ENCODE measurements at places on chromosomes 1 and 21. TPM values are rescaled to one million over a fixed set of nuclear protein-coding genes. Genes with fewer than 3 reads are reported as not detected.

PCAT6 gene
- 5.4 TPM for total RNA-seq

LRRC3 gene
- 5.6 TPM for total RNA-seq

SPRR5 gene
- not detected for total RNA-seq

- H3K27me3 ChIP-seq = no peaks in the 10 kb centered on the region
- peaks cover 12% of the 10 kb centered on the region for H3K4me1 ChIP-seq
- peak overlapping the region; percentile 88 for H3K4me3 ChIP-seq
These were observed 338 bp upstream of the TOR1AIP1 start for GRCh38 chr1:179881642-179882252.

- DNase-seq = no peak
- no peaks in the 10 kb centered on the region for H3K27me3 ChIP-seq
- H3K27ac ChIP-seq = no peak overlapping the region
- no peaks in the 10 kb centered on the region for H3K36me3 ChIP-seq
- H3K4me1 ChIP-seq = peaks cover 5% of the 10 kb centered on the region
These were observed 538.1 kb upstream of the ZRANB2 start for GRCh38 chr1:71618766-71619530.

GRCh38 chr1:165631342-165632151, 513 bp downstream of the MGST3 start:
- no peaks in the 10 kb centered on the region for H3K27me3 ChIP-seq
- peak overlapping the region; percentile 96 for H3K4me3 ChIP-seq
- no peaks in the 10 kb centered on the region for H3K36me3 ChIP-seq

All from astrocyte (in vitro differentiated cells and primary cell).